ENCODE measurements at places on chromosomes 5 and 9. TPM values are rescaled to one million over a fixed set of nuclear protein-coding genes. Genes with fewer than 3 reads are reported as not detected.

Gene PHF24
- 0.10 TPM for total RNA-seq

Gene ANKRD31
- not detected for total RNA-seq

Gene BTNL9
- 37.8 TPM for total RNA-seq

Gene ECM2
- 5.3 TPM for total RNA-seq
